ENCODE measurements at places on chromosomes 2 and 18. TPM values are rescaled to one million over a fixed set of nuclear protein-coding genes. Genes with fewer than 3 reads are reported as not detected.

Gene DPYSL5
- not detected for total RNA-seq

Gene FAM110C
- under 0.01 TPM for total RNA-seq

Gene DYSF
- total RNA-seq = 0.30 TPM

Gene UGT1A3
- not detected for total RNA-seq

Gene NEUROD1
- total RNA-seq = not detected

Gene NEU2
- not detected for total RNA-seq

Gene EFR3B
- 1.4 TPM for total RNA-seq

Gene KCNJ13
- 0.14 TPM for total RNA-seq

Gene CXCR4
- 0.30 TPM for total RNA-seq

Gene C2orf72
- 1.1 TPM for total RNA-seq

Gene FEV
- total RNA-seq = not detected

Gene SKOR2
- not detected for total RNA-seq

Gene PTPN4
- 20.5 TPM for total RNA-seq

Gene NOL4
- 0.30 TPM for total RNA-seq

Gene CDH20
- total RNA-seq = 0.05 TPM
